ENCODE measurements at places on chromosomes 3 and 15. TPM values are rescaled to one million over a fixed set of nuclear protein-coding genes. Genes with fewer than 3 reads are reported as not detected.

The NCEH1 gene
- total RNA-seq: 60.4 TPM

The TMC3 gene
- not detected for total RNA-seq

The TM4SF1 gene
- 124 TPM for total RNA-seq

The ISL2 gene
- total RNA-seq: not detected

The KBTBD12 gene
- 29.7 TPM for total RNA-seq

The CADM2 gene
- total RNA-seq: 0.76 TPM

The CSTA gene
- 2.5 TPM for total RNA-seq

The MESD gene
- 14.0 TPM for total RNA-seq

The LTK gene
- 1.5 TPM for total RNA-seq

The ZIC1 gene
- not detected for total RNA-seq

The CLDN11 gene
- total RNA-seq: 2.7 TPM

The TRPM1 gene
- total RNA-seq: not detected

The SLC22A13 gene
- not detected for total RNA-seq

Measured in Right ventricle myocardium inferior (tissue), 1 donor.